NAMALWA (cell line): ENCODE measurements at places on chromosomes 2 and 18.

GRCh38 chr2:120566331-120567035, 169.2 kb upstream of the GLI2 start:
- no peak for DNase-seq

GRCh38 chr18:12911025-12911928, 27.2 kb upstream of the PTPN2 start:
- no peak for DNase-seq

DNA sequence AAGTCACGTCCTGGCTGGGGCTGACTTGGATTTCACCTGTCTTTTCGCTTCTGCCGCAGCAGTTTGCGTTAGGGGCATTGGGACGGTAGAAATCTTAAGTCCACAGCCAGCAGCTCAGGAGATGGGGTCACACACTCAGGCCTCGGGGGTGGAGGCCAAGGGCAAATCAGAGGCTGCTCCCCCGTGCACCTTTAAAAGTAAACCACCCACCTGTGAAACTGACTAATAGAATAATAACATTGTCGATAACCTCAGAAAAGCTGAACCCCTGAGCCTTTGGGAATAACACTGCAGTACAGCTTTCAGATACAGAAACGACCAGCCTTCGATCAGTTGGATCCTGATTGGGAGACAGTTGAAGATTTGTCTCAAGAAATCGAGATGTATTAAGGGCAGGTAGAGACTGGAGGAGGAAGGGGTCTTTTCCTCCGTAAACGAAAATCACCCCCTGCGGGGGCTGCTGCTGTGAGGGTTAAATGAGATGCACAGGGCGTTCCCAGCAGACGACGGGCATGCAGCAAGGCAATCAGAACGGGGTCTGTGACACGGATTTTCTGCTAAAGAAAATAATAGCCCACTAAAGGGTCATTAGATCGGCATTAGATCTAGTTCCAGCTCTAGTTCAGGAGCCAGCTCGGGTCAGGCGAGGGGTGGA, 16.4 kb upstream of the NFATC1 start:
- no peak for DNase-seq

DNA sequence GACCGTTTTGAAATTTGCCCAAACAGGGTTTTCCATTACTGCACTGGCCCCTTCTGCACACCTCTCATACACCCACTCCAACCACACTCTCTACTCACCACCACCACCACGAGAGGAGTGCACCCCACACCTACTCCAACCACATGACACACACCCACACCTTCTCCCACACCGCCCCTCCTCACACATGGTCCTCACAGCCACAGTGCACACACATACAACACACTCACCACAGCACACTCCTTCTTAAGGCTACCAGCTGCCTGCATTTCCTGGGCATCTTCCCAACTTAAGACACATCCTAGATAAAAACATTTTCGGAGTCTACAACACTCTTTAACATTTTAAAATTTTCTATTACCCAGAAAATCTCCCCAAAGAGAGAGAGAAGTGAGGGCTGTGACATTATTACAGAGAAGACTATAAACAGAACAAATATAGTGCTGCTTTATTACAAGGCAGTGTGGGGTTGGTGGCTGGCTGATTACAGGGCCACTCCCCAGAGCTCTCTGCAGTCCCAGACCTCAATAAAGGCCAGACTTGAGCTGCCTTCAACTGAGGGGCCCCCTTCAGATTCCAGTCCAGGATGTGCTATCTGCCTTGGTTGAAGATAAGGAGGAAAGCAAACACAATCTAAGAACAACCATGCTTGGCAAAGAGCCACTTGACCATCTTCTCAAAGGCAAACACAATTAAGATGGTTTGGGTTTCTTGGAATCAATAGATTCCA, 36.1 kb downstream of the NHEJ1 start:
- DNase-seq = no peak

DNA sequence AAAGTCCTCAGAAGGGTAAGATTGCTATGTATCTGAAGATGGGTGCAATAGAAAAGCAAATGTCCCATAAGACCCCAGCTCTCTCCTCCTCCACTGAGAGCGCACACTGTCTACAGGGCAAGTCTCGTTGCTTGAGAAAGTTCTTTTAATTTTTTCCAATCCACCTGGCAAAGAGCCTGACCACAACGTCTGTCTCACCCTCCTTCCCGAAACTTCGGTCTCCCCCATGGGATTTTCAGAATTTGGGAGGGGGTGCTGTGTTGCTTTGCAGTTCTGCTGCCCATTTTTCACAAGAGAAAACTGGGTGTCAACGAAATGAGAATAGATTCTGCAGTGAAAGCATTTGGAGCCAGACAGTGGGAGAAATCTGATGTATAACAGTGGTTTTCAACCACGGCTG, 40.4 kb downstream of the SERTAD2 start:
- no peak for DNase-seq

DNA sequence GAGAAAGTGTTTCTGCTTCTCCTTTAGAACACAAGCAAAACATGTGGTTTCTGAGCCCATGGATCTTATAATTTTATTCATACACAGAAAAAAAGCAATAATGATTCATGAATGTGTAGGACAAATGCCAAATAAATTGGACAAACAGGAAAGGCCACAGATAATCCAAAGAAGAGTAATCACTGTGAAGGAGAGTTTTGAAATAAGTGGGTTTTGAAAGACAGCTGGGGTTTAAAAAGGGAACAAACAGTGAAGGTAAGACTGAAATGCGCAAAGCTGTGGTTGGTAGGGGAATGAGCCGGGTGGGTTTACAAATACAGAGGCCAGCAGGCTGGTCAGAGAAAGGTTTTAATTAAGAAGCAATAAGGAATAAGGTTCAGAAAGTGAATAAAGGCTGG, 50.0 kb upstream of the MBOAT2 start:
- DNase-seq = no peak

- DNase-seq = no peak
Measured at GRCh38 chr2:210177769-210178168, 6.6 kb upstream of the KANSL1L start.

DNA sequence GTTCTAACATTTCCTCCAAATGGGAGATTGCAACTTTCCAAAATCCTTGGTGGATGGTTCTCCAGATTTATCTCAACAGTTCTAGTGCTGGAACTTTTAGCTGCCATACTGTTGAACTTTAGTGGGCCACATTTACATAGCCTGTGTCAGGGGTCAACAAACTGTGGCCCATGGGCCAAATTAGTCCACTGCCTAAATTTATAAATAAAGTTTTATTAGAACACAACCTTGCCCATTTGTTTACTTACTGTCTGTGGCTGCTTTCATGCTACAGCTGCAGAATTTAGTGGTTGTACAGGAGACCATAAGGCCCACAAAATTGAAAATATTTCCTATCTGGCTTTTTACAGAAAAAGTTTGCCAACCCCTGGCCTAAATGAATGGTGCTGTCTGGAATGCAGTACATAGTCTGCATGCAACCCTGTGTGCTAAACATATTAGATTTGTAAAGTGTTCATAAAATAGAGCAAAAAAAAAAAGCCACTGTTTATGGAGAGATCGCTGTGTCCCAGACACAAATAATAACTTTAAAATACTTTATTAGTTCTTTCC, 30.3 kb downstream of the MGAT5 start:
- DNase-seq = peak; percentile 13

DNA sequence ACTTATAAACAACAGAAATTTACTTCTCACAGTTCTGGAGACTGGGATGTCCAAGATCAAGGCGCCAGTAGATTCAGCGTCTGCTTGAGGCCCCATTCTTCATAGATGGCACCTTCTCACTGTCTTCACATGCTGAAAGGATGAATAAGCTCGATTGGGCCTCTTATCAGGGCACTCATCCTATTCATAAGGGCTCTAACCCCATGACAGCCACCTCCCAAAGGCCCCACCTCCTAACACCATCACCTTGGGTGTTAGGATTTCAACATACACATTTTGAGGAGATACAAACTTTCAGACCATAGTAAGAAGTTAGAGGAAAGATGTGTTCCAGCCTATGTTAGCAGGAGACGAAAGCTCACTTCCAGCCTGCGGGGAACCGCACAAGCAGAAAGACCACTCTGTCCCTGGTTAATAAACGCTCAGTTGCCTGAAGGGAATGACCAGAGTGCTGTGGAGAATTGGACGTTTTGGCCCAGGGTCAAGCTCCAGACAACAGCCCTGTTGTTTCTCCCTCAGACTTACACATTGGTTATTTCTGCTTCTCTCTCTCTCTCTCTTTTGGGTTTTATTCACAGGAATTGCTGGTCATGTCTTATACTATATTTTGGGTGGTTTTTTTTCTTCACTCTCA, 90.3 kb downstream of the MAPRE2 start:
- DNase-seq = no peak

- no peak for DNase-seq
Measured at GRCh38 chr2:98917031-98917471, 19.0 kb downstream of the CRACDL start.

DNA sequence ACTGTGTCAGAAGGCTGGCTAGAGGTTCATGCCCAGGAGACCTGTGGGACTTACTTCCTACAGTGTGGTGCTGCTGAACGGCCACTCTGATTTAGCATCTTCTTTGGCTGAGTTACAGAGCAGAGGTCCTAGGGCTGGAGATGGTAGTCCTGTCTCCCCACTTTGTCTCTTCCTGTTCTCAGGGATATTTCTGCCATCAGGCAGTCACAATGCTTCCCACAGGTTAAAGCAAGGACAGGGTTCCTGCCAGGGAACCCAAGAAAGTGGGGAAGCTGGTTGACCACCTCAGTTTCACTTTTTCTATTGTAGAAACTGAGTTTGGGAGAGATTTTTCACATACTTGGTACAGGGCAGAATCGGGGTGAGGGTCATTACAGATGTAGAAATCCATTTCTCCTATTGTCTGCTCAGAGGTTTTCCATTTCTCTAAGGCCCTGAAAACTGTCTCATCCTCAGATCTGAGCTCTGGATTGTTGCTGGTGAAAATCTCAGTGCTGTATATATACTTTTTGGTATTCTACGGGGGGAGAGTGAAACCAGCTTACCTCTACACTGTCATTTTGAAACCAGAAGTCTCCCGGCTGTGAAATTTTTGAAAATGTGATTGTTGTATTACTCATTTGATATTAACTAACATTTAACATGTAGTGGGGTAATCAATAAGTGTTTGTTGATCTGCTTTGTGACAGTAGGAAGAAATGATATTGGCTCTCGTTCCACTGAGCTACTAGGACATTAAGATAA, 37.0 kb upstream of the MEP1B start:
- DNase-seq = no peak

DNA sequence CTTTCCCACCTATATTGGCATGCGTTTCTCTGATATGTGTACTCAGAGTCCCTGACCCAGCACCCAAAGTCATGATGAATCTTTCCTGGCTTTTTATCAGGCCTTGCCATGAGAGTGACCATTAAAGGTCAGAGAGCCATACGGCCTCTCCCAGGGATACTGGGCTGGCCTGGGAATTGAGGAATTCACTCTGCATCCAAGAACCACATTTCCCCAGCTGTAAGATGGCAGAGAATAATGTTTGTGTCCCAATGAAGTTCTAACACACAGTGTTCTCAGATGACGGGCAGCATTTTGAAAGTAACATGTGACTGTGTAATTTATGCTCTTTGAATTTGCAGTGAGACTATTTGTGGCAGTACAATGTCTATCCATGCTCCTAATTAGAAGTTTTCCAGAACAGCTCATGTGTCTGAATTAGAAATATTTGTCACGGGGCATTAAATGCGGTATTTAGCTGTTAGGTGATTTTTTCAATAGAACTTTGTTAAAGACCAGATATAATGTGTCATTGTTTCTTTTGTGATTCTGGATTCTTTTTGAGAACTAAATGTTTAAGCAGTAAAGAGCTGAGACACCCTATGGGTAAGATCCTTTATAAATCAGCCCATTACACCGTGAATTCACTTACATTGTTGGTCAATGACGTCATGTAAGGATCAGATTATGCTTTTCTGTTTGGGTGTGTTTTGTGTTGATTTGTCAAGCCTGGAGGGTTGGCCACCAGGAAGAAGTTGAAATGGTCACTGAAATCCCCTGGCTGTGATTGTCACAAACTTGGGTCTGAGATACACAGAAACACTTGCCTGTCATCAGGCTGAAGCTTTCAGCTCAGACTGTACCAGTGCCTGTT, 7.3 kb upstream of the SLC3A1 start:
- no peak for DNase-seq

DNA sequence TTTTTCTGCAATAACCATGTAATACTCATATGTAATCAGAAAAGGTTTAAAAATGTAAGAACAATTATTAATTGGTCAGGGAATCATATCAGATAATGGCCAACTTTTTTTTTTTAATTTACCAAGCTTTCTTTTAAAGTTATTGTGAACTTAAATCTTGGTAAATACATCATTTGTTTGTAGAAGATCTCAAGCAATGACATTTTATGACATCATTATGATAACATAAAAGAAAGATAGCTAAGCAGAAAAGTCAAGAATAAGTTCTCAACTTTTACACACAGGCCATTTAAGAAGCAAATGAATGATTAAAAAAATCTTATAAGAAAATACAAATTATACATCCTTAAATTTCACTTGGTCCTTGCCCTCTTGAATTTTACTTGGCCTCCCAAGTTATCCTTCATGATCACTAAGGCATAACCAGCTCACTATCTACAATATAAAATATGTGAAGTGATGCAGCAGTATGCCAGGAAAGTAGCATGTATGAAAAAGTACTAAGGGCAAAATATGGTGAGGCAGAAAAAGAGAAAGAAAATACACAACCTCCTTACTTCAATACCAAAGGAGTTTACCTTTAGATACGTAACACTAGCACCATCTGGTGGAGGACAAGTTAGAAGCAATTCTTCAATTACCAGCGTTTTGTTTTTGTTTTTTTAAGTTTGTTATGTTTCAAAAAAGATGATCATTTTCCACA, 116.6 kb downstream of the SRBD1 start:
- peak; percentile 87 for DNase-seq

GRCh38 chr18:49491534-49491856, 4.5 kb upstream of the C18orf32 start:
- DNase-seq = no peak

DNA sequence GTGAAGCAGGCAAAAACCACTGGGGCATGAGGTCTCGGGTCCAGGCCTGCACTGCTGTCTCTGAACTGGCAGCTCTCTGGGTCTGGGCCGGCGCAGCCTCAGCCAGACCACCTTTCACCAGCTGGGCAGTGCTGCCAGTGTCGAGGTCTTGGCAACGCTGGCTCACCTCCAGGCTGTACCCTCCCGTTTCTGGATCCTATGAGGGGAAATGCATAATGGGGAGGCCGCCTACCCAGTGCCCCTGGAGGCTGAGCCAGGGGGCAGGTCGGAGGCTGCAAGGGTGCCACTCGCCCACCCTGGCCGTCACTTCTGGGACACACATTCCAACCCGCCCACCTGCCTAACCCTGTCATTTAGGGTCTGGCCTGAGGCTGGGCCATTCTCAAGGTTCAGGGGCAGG, 24.6 kb downstream of the KIF1A start:
- no peak for DNase-seq

- DNase-seq = no peak
Measured at GRCh38 chr2:227788561-227789018, 25.1 kb upstream of the CCL20 start.
